ENCODE measurements at places on chromosomes 6 and 20.

DNA sequence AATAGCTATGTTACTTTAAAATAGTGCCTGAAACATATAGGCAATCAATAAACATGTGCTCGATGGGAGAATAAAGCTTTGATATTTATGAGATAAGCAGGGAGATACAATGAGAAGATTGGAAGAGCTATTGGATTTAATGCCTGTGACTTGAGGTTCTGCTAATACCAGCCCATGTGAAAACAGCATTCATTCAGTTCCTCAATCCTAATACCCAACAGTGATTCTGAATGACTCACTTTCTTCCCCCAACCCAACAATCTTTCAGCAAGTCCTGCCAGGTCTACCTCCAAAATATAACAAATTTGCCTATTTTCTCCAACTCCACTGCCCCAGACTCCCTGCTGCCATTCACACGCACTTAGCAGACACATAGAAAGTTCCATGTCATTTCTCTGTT is 26.6 kb upstream of the KLHL31 start:
- no peak for DNase-seq

DNA sequence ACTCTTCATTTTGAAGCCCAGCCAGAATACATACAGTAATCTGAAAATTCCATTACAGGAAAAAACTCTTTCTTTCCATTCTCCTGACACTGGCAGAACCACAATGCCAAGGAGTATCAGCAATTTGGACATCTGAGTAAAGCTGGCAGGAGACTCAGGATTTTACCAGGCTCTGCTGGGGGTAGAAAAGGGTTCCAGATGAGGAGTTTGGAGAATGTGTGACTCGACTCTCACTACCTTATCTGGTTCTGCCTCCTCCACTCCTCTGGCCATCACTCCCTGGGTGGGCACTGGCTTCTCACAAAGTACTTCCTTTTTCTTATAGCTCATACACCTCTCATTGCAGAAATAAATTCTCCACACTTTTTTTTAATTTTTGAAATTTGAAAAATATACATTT is 10.6 kb upstream of the WFDC8 start:
- no peak for DNase-seq

DNA sequence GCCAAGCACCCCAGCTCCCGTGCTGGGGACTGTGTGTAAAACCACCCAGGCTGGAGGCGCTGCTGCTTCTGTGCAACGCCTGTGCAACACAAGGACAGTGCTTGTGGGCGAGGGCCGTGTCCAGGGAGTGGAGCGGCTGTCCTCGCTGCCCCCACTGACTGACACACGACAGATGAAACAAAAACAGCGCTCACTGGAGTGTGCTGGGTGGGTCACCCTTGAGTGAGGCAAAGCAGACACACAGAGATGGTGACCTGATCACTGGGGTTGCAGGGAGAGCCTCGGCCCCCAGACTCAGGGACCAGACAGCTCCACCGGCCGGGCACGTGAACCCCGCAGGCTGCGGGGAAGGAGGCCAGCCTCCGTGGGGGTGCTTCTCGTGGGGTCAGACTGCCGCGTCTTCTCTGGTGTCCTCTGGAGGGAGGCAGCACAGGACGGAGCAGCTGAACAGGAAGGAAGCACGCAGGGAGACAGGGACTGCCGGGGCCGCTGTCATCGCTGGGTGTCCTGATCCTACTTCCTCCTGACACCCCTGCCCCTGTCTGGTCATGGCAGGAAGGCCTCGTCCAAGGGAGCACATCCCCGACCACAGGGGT is 75.9 kb upstream of the CST7 start:
- DNase-seq, result no peak

DNA sequence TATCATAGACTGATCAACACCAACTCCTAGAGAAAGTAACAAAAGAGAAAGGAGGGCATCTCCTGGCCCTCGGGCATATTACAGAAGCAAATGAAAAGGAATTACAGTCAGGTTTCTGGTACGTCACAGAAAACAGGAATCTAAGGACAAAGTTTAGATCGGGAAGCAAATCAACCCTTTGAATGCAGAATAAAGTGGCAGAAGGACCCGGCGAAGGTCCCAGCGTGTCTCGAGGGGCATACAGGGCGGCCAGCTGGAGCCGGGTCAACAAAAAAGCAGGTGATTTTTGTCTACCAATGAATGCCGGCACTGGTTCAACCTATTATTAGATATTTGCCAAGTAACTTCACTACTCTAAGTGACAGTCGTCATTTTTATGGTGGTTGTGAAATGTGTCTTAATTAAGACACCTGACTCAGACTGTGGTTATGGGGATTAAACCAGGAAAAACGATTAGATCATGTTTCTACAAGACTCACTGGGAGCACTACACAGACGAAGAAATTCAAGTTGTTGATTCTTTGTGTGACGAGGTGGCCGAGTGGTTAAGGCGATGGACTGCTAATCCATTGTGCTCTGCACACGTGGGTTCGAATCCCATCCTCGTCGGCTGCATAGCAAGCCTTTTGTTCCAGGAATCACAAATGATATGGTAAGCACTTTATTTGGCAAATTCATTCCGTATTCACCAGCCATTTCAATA is 12.4 kb upstream of the ZSCAN9 start:
- DNase-seq, result no peak

DNA sequence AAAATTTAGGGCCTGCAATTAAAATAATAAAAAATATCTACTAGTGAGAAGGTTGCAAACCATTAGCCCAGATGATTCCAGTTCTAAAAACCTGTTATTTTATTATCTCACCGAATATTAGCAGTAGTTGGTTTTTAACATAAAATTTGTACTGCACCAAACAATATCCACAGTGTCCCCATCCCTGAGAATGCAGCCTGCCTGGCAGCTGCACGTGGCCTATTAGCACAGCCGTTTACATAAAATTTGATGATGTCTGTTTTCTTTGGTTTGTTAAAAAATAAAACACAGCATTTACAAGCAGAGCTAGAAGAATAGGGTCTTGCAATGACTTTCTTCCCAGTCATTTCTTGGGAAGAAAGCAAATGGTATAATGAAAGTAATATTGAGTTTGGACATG is 58.2 kb downstream of the FUT9 start:
- DNase-seq, result no peak

GRCh38 chr20:17622851-17623508 is 53.1 kb downstream of the DSTN start:
- no peak for DNase-seq

DNA sequence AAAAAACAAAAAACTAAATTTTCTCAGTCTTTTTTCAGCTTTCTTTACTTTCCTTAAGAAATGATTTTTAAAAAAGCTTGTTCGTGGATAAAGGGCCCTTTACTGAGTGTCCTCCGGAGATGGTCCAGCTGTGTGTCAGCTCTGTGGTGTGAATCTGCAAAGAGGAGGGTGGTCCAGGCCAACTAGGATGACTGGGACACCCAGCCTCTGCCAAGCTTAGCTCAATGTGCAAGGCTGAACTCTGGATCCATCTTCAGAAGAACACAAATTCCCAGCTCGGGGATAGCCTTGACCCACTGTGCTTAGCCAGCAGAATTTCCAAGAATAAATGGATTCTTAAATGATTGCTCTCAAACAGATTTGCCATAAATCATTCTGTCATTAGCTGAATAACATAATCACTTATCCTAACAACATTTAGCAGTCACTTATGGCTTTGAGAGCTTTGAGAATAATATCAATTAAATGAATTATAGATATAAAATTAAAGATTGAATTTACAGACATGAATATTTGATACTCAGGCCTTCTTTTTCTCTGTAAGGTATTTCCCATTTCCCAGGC is 14.2 kb upstream of the CALHM5 start:
- DNase-seq, result no peak

GRCh38 chr6:6503191-6503590 is 85.3 kb upstream of the LY86 start:
- no peak for DNase-seq

DNA sequence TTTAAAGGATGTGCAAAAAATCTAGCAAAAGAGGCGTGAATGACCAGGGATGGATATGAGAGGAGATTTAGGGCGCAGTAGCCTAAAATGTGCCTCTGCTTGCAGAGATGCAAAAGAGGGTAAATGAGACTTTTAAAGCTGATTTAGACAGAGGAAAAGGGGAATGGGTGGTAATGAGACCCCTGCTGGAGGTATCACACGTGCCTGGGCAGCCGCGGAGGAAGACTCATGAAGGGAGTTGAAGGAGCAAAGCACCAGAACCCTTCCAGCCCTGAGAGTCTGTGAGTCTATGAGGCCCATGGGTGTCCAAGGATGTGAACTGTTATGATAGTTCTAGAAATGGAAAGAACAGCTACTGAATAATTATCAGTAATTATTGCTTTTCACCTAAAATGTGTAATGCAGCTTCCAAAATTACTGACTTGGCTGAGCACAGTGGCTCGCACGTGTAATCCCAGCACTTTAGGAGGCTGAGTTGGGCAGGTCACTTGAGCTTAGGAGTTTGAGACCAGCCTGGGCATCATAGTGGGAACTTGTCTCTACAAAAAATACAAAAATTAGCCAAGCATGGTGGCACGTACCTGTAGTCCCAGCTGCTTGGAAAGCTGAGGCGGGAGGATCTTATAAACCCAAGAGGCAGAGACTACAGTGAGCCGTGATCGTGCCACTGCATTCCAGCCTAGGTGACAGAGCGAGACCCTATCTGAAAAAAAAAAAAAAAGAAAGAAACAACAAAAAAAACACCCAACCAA is 38.2 kb upstream of the TIAM2 start:
- no peak for DNase-seq

DNA sequence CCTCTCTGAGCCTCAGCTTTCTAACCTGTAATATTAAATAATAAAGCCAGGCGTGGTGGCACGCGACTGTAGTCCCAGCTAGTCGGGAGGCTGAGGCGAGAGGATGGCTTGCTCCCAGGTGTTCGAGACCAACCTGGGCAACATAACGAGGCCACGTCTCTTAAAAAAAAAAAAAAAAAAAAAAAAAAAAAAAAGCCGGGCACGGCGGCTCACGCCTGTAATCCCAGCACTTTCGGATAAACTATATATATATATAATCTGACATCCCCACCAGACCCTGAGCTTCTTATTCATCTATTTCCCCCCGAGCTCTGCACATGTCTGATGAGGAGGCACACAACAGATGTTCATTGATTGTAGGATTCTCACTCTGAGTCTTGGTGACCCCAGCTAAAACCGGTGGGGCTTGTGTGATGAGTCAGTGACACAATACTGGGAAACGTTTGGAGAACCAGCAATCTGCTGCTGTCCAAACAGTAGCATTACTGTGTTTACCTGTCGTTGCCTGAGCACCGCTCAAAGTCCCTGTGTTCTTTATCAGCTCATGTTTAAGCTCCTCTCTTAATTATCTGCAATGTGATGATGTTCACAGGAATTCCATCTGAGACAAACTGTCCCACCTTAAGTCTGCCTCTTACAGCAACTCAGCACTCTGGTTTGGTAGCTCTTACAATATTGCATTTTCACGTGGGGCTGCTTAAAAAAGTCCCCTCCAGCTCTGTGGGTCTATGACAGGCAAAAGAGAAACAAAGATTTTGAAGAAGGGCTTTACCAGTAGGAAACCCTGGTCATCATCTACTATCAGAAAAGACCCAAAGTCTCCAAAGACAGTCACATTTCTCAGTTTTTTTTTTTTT is 1.0 kb upstream of the SPATA2 start:
- DNase-seq, result no peak

- DNase-seq, result no peak
Observed at GRCh38 chr6:28711788-28712341, 186.2 kb downstream of the GPX5 start.

DNA sequence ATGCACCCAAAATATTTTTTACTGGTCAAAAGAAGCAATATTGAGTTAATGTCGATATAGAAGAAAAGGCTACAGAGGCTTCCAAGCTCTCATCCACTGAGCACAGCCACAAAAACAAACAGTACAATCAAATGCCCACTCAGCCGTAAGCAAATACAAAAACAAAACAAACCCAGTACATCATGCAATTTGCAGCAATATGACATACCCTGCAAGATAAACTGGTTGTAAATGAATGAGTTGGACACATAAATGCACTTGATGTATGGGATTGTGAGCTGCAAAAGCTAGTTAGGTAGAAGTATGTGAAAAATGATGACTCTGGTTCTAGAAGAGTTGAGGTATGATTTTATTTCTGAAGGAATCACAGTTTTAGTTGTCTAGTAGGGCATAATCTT is 83.9 kb downstream of the SESN1 start:
- DNase-seq, result no peak
